Right ventricle myocardium superior (tissue), 1 donor: ENCODE measurements at places on chromosomes 7 and 10. TPM values are rescaled to one million over a fixed set of nuclear protein-coding genes. Genes with fewer than 3 reads are reported as not detected.

Gene KNDC1
- not detected for total RNA-seq

DNA sequence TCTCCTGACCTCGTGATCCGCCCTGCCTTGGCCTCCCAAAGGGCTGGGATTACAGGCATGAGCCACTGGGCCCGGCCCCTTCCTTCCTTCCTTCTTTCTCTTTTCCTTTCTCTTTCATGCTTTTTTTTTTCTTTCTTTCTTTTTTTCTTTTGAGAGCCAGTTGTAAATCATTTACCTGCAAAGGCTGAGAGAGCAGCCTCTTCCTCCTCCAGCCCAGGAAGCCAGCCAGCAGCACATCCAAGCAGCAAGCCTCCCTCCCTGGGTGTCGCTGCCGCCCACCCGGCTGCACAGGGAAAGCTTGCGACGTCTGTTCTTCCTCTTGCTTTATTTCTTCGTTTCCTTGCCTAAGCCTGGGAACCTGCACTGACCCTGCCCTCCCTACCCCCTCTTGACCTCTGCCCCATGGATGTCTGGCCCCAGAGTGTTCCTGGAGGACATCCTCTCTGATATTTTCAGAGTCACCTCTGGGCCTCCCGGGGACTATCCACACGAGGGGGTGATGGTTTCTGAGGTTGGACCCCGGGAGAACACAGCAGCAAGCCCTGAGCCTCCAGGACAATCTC is 62.8 kb upstream of the MYL10 start:
- DNase-seq, result no peak

GRCh38 chr7:52708846-52709245 is 326.6 kb upstream of the POM121L12 start:
- DNase-seq, result no peak

Gene CDK14
- total RNA-seq, result 24.2 TPM

Gene ADAP1
- 6.4 TPM for total RNA-seq

DNA sequence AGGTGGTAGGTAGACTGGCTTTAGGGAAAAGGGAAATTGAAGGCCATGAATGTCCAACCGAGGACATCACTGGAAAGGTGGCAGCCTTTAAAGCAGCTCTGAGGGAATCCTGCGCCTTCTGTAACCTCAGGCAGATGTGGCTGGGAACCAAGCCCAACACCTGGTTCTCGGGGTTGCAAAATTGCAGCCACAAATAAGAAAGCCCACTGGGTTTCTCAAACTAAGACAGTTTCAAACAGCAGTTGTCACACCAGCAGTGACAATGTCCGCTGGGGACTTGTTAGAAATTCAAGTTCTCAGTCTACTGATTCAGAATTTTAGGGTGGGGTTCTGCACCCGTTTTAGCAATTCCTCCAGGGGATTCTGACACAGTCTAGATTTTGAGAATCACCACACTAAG is 42.7 kb upstream of the STEAP1B start:
- DNase-seq, result no peak

GRCh38 chr10:116017405-116017804 is 255.6 kb downstream of the GFRA1 start:
- DNase-seq, result no peak

Gene ADRB1
- 63.0 TPM for total RNA-seq

Gene INSYN2A
- 0.05 TPM for total RNA-seq

Gene LRGUK
- total RNA-seq, result 0.16 TPM

DNA sequence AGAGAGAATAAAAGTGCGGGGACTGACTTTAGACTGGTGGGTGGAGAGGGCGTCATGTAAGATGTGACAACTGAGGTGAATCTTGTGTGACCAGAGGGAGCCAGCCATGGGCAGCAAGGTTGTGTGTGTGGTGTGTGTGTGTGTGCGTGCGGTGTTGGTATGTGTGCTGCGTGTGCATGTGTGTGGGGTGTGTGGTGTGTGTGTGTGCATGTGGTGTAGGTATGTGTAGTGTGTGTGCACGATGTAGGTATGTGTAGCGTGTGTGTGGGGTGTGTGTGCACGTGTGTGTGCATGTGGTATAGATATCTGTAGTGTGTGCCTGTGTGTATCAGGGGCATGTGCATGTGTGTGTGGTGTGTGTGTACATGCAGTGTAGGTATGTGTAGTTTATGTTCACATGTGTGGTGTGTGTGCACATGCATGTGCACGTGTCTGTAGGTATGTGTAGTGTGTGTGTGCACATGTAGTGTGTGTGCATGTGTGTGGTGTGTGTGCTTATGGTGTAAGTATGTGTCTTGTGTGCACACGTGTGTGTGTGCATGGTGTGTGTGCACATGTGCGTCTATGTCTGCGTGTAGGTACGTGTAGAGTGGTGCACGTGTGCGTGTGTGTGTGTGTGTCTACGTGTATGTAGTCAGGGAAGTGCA is 312.3 kb upstream of the MKI67 start:
- DNase-seq, result no peak

DNA sequence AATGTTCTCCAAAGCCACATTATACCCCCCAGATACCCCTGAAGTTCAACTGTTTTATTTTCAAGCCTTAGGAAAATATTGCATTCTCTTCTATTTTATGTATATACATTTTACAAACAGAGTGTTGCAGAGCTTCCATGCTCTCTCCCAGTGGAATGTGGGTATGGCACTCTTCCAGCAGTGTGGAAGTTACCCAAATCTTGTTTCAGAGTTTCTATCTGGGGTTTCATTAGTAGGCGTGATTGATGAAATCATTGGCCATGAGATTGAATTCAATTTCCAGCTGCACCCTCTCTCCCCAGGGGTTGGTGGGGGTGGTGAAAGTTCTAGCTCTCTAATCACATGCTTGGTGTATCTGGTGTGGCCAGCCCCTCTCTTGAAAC is 350.4 kb downstream of the RPS24 start:
- no peak for DNase-seq

DNA sequence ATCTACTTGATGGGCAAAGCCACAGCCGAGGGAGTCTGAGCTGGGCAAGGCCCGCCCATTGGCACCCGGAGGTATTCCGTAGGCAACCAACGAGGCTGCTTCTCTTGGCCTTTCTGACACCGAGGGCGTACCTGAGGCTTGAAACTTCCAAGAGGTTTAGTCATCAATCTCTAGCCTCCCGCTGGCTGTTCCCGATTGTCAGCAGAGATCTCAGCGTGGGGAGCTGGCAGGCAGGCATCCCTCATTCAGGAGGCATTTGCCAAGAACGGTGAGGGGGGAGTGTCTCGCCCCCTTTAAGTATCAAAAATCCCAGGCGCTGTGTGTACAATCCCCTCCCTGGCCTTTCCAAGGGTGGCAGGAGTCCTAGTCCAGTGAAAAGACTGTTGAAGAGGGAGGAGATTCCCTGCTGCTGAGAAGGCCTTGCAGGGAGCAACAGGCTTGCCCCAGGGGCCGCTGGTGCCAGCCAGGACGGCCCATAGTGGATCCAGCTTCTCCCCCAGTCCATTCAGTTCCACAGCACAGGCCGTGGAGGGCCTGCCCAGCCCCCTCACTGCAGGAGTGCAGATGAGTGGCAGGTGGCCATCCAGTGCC is 39.7 kb downstream of the OAT start:
- no peak for DNase-seq

- no peak for DNase-seq
Measured at GRCh38 chr10:44384601-44385025, 284 bp downstream of the CXCL12 start.

DNA sequence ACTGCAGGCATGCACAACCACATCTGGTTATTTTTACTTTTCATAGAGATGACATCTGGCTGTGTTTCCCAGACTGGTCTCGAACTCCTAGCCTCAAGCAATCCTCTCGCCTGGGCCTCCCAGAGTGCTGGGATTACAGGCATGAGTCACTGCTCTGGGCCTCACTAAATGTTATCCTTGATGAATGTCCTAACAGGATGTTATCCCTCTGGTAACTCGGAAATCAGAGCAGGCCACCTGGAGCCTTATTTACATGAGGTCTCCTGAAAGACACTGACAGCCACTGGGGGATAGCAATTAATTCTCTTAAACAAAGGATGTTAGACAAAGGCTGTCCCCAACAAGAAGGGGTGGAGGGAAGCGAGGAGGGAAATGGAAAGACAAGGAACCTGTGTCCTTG is 4.5 kb upstream of the ZNF438 start:
- DNase-seq, result no peak

Gene MKI67
- 2.4 TPM for total RNA-seq
